T-cell (primary cell): ENCODE measurements at places on chromosomes 11 and 22.

DNA sequence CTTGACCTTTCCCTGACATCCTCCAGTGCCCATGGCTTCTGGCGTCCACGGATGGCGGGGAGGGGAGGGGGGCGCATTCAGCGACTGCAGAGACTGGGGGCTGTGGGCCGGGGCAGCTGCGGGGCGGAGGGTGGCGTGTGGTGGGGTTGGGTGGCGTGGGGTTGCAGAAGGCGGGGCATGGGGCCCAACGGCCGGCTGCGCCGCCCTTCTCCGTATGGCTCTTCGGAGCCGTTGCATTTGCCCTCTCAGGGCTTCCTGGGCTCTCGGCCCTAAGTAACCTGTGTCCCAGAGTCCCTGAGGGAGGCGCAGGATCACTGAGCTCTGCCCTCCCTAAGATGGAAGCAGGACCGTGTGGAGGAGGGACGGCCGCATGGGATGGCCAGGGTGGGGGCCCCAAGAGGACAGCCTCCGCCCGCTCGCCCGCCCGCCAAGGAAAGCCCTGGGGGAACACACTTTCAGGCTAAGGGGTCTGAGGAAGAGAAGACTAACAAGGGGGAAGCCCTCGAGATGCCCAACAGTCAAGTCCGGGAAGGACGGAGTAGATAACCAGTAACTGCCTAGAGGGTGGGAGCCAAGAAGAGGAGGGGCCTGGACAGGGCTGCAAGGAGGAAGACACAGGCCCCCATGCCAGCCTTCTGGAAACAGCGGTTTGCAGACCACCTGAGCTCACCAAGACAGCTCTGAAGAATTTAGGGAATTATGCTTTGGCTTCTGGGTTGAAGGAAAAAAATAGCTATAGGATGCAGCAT is 9.2 kb upstream of the AIFM3 start:
- no peak for DNase-seq

DNA sequence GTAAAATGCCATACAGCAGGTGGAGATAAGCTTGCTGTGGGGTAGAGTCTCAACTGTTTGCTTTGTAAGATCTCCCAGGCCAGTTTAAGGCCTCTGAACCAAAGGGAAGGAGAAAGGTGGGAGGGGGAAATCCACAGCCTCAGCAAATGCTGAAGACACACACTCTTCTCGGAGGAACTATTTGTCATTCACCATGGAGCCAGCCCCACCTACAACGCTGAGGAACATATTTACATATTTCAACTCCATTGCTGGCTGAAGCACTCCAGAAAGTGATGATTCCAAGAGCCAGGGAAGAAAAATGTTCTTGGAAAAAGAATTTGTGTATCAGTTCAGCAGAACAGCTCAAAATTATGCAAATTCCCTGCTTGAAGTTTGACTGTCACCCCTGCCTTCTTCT is 6.5 kb downstream of the TENM4 start:
- no peak for DNase-seq

DNA sequence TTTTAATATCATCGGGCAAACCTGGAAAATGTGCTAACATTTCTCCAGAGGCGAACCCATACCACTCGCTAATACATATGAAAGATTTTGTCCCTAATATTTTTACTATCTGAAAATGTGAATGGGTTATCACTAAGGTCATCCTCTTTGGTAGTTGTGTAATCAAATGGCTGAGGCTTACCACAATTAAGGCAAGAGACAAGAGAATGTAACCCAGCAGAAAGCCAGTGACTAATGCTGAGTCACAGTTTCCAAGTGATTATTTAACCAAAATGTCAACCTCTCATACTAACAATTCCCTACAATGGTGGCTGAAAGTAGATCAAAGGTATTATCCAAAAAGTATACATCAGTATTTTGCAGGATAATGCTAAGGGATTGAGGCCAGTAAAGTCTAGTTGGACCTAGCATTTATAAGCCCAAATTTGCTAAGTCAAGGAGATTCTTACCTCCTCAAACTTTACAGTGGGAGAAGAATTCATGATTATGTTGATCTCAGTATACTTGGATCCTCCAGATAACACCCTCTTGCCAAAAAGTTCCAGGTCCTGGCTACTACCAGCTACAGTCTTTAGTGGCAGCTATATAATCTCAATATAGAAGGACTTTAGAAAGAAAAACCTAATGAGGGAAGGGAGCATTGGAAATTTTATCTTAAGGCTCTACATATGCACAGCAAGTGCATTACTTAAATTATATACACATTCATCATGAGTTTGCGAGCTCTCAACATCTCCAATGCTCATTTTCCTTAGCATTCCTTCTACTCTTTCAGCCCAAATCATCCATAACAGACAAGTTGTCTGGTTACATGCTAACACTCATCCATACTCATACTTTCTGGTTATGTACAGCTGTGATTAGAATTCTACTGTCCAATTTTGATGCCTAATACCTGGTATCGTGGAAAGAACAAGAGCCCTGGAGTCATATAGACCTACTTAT is 25.4 kb downstream of the SIK3 start:
- no peak for DNase-seq

DNA sequence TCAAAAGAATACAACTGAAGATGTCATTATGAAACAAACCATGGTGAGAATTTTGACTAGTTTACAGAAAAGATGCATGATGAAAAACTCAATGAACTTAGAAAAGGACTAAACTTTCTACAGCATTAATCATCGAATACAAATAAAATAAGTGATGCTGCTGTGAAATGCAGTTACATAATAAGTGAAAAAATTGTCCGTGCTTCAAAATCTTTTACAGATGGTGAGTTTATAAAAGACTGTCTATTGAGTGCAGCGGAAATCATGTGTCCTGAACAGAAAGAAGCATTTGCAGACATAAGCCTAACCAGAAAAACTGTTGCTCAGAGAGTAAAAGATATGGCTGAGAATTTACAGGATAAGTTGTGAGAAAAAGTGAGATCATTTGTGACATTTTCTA is 33.8 kb downstream of the NEAT1 start:
- no peak for DNase-seq

DNA sequence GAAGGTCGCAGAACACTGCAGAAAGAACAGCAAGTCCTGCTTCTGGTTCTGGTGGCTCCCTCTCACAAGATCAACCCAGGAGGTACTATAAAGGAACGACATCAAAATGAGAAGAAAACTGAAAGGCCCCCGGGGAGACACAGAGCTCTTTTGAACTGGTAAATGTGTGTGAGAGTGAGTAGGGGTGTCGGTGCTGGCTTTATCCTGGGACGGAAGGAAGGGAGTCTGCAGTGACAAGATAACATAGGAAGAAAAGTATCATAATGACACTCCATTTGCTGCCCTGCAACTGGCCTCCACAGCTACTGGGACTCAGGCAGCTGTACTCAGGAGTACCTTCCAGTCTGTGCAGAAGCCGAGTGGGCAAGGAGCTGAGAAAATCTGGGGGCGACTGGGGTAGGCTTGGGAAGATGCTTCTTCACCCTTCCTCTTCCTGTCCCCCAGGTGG is 60.9 kb downstream of the ENTHD1 start:
- DNase-seq = no peak

GRCh38 chr11:28836285-28837081 is 728.3 kb downstream of the METTL15 start:
- no peak for DNase-seq

GRCh38 chr22:23622634-23623033 is 9.5 kb downstream of the DRICH1 start:
- no peak for DNase-seq

GRCh38 chr22:17921871-17922821 is 102.2 kb downstream of the MICAL3 start:
- DNase-seq = no peak
